ENCODE measurements at places on chromosomes 7 and 10. TPM values are rescaled to one million over a fixed set of nuclear protein-coding genes. Genes with fewer than 3 reads are reported as not detected.

The LRRC61 gene
- total RNA-seq = 4.8 TPM

The SKIDA1 gene
- total RNA-seq = 5.4 TPM

The OIT3 gene
- 0.09 TPM for total RNA-seq

The TMEM184A gene
- total RNA-seq = under 0.01 TPM

The RADIL gene
- total RNA-seq = 5.5 TPM

The KLLN gene
- 0.17 TPM for total RNA-seq

The BUD31 gene
- 82.6 TPM for total RNA-seq

The PHYH gene
- 12.1 TPM for total RNA-seq

The H2BK1 gene
- not detected for total RNA-seq

The ARHGEF5 gene
- total RNA-seq = 0.34 TPM

The TAS2R41 gene
- total RNA-seq = not detected

The NCF1 gene
- total RNA-seq = not detected

The IFIT1B gene
- total RNA-seq = not detected

The FKBP9 gene
- 149 TPM for total RNA-seq

The ABCC2 gene
- total RNA-seq = 0.43 TPM

The CALML3 gene
- total RNA-seq = not detected

The PTER gene
- 12.2 TPM for total RNA-seq

The DHX32 gene
- total RNA-seq = 46.9 TPM

The C10orf53 gene
- not detected for total RNA-seq

The HTR5A gene
- total RNA-seq = not detected

The PPP1R17 gene
- not detected for total RNA-seq

The ADCY1 gene
- 0.86 TPM for total RNA-seq

The PRSS1 gene
- not detected for total RNA-seq

The VENTX gene
- total RNA-seq = not detected

The GIMAP6 gene
- 248 TPM for total RNA-seq

The CALHM1 gene
- total RNA-seq = not detected

The KCND2 gene
- total RNA-seq = 0.09 TPM

The GPR37 gene
- 0.22 TPM for total RNA-seq

The CYP3A4 gene
- not detected for total RNA-seq

The TMEM196 gene
- total RNA-seq = not detected

The FRAT1 gene
- total RNA-seq = 5.5 TPM

The GIMAP1 gene
- 21.1 TPM for total RNA-seq

The IPMK gene
- total RNA-seq = 7.0 TPM

The ASIC3 gene
- total RNA-seq = 0.09 TPM

The RASA4B gene
- 3.8 TPM for total RNA-seq

The OR9A4 gene
- total RNA-seq = not detected

The CYP2C19 gene
- not detected for total RNA-seq

The TACR2 gene
- total RNA-seq = 0.11 TPM

The FAM131B gene
- 0.11 TPM for total RNA-seq

The CUZD1 gene
- total RNA-seq = 0.17 TPM

The GALNT17 gene
- total RNA-seq = not detected

The CYP2C8 gene
- not detected for total RNA-seq
